IPS DF 19.7 (cell line): ENCODE measurements at places on chromosomes 16 and 17.

GRCh38 chr16:6266703-6267102 lies 1065.9 kb upstream of the RBFOX1 start:
- no peak for DNase-seq

GRCh38 chr17:34930283-34930682 lies 31.0 kb downstream of the CCT6B start:
- DNase-seq: no peak

GRCh38 chr17:4182043-4182442 lies 39.0 kb downstream of the CYB5D2 start:
- DNase-seq: no peak

DNA sequence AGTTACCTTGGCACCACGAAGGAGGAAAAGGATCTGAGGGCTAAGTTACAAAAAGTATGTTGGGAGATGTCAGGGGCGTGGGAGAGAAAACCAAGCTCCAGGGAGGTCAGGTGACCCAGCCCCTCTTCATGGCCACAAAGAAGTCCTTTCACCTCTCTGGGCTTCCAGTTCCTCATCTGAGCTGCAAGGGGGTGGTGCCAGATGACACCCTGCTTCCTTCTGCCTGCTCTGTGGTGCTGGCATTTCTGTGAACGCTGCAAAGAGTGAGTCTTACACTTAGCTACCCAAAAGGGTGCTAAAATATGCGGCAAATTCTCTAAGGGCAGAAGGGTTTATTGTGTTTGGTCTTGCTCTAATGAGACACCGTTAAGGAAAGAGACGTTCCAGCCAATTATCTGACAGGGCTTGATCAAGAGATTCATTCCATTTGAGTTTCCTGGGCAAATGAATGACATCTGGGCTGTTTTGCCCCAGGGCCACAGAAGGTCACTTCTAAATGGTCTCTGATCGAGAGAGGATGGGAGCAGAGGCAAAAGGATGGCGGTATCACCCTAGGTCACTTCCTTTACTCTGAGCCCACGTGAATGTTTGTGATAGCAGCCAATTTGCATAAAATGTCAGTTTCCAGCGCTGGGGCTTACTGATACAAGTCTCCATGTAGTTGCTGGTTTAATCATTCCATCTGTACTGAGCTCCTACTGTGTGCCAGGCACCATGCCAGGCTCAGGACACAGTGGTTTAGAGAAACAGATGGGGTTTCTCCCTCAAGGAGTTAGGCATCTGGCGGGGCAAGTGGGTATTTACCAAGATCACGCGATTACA lies 210.2 kb downstream of the KATNIP start:
- DNase-seq: no peak

DNA sequence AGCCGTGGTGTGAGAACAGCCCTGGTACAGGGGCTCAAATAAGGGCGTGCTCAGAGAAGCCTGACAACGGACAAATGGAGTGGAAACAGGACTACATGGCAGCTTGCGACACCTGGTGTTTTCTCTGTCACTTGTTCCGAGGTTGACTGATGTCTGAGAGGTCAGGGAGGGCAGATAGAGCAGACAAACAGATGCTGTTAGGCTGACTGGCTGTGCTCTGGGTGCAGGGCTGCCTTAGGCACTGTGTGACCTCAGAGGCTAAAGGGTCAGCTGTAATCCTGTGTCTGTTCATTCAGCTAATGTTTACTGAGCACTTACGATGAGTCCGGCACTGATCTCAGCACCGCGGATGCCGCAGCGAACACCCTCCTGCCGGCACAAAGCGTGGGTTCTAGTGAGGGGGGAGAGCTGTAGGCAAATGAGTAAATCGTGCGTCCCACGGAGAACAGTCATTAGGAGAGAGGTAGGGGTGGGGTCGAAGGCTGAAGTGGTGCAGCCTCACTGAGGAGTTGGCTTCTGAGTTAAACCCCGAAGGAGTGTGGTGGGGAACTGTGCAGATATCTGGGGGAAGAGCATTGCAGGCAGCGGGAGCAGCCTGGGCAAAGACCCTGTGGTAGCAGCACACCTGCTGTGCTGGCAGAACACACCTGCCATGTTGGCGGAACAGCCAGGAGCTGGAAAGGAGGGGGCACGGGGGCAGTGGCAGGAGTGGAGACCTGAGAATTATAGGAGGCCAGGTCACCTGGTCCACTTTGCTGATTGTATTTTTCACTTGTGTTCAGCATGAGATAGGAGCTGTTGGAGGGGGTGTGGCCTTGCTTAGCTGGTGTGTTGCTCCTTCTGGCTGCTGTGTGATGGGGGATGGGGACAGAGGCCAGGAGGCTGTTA lies 35.0 kb downstream of the GPT2 start:
- DNase-seq: no peak
